Kidney epithelial cell (primary cell): ENCODE measurements at places on chromosomes 3 and 15. TPM values are rescaled to one million over a fixed set of nuclear protein-coding genes. Genes with fewer than 3 reads are reported as not detected.

Gene CDHR4
- total RNA-seq = not detected in 2 replicates

Gene KAT2B
- 1.8 and 2.2 TPM in 2 replicates for total RNA-seq

Gene CFAP100
- total RNA-seq = not detected in 2 replicates

Gene CHL1
- 0.27 and 0.33 TPM in 2 replicates for total RNA-seq

Gene CCR3
- not detected in 2 replicates for total RNA-seq

Gene CXCR6
- not detected in 2 replicates for total RNA-seq
